ENCODE measurements at places on chromosomes 3 and 15.

- DNase-seq = no peak
Measured at GRCh38 chr3:55565521-55565920, 78.4 kb upstream of the WNT5A start.

- DNase-seq = no peak
Measured at GRCh38 chr3:45275006-45275704, 49.1 kb upstream of the TMEM158 start.

- DNase-seq = no peak
Measured at GRCh38 chr15:67372543-67372942, 118.0 kb downstream of the IQCH start.

GRCh38 chr3:146473726-146474125 is 4.4 kb upstream of the PLSCR2 start:
- no peak for DNase-seq
